ENCODE measurements at places on chromosomes 12 and 14.

DNA sequence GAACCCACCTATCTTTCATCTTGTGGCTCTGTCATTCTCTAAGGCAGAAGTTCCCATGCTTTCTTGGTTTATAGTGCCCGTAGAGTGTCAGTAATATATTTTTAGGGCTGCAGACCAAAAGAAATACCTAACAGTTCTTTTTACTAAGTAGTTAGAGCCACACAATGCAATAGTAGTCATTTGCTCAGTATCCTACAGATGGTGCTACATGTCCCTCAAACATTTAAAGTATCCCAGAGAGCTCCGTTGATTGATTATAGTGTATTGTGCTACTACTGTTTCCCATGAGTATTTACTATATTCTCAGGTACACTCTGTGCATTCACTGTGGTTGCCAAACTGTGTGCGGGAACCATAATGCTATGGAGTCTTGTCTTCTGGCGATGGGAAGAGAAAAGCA is 4.7 kb upstream of the PLBD1 start:
- DNase-seq: no peak

- no peak for DNase-seq
Observed at GRCh38 chr14:82394916-82395315, 861.3 kb upstream of the SEL1L start.

DNA sequence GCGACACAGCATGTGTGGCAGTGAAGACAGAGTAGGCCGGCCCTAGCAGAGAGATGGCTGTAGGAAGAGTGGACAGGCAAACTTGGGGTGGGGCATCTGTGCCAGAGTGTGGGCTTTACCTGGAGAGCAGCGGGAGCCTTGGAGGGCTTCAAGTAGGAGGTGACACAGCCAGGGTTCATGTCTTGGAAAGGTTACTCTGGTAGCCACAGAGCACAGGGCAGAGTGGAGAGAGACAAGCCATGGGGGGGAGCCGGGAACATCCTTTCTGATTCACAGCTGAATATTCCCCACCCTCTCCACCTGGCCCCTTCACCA is 53.5 kb upstream of the DIO3 start:
- no peak for DNase-seq

DNA sequence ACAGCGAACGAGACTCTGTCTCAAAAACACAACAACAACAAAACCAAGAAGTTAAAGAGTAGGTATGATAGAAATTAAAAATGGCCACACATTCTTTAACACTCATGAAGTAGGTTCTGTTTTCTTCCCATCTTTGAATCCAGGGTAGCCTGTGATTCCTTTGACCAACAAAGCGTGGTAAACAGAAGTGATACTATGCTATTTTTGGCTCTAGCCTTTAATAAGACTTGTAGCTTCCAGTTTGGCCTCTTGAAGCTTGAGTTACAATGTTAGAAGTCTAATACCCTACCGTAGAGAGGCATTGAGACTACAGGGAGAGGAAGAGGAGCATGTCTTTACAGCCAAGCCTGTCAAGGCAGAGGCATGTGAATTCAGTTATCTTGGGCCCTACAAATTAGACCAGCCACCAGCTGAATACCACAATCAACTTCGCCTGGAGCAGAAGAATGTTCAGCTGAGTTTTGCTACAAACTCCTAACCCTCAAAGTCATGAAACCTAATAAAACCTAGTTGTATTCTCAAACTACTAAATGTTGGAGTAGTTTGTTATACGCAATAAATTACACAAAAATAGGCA is 4.9 kb upstream of the NEMF start:
- DNase-seq: no peak

DNA sequence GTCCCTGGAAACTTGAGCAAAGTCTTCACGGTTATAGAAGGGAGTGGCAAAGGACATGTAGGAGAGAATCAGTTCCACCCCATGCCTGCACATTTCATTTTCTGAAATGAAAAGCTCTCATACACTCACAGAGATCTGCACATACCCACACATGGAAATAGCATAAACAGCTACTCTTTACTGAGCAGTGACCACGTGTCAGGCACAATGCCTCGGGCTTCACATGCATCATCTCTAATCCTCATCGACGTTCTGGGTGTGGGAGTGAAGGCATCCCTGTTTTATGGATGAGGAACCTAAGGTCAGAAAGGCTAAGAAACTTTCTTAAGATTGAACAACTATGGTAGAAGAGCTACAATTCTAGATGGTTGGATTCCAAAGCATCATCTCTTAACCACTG is 198.8 kb downstream of the DAD1 start:
- no peak for DNase-seq

GRCh38 chr14:39265033-39265432 is 31.3 kb downstream of the MIA2 start:
- DNase-seq: no peak

GRCh38 chr12:46825591-46826414 is at the start of gene SLC38A4:
Gene SLC38A4, minus strand, starts transcription at chr12:46825997. Its CDS starts 32,926 bp downstream, at chr12:46793071.
- DNase-seq: no peak
